Stimulated activated CD8-positive, alpha-beta memory T cell treated with anti-CD3 and anti-CD28 coated beads, Interleukin-7, amount 100 ng/mL, for 4 hours (primary cell): ENCODE measurements at places on chromosomes 6 and 20.

DNA sequence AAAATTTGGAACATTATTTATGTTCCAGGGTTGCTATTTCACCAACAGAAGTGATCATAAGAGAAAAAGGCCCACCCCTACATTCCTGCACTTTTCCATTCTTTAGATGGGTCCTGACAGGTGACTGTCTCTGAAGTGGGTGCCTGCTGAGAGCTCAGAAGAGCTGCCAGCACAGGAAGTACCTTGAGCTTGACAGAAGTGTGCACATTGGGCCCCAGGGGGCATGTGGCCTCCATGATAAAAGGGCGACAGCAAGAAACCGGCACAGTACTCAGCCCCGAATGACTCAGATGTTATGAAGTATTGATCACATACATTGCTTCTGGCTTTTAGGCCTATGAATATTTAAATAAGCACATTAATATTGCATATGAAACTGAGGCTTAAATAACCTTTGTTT, 150.4 kb downstream of the PCSK2 start:
- no peak for DNase-seq

GRCh38 chr20:47691625-47692024, 93.7 kb downstream of the SULF2 start:
- DNase-seq, result no peak

DNA sequence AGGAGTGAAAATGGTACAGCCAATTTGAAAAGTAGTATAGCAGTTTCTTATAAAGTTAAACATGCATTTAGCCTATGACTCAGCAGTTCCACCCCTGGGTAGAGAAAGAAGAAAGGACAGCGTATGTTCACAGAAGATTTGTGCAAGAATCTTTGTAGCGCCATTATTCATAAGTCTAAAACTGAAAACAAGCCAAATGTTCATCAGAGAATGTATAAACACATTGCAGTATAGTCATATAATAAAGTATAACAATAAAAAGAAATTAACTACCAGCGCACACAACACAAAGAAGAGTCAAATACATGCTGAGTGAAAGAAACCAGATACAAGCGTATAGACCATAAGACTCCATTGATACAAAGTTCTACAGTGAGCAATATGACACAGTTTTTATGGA, 294.0 kb downstream of the SAMD5 start:
- no peak for DNase-seq

DNA sequence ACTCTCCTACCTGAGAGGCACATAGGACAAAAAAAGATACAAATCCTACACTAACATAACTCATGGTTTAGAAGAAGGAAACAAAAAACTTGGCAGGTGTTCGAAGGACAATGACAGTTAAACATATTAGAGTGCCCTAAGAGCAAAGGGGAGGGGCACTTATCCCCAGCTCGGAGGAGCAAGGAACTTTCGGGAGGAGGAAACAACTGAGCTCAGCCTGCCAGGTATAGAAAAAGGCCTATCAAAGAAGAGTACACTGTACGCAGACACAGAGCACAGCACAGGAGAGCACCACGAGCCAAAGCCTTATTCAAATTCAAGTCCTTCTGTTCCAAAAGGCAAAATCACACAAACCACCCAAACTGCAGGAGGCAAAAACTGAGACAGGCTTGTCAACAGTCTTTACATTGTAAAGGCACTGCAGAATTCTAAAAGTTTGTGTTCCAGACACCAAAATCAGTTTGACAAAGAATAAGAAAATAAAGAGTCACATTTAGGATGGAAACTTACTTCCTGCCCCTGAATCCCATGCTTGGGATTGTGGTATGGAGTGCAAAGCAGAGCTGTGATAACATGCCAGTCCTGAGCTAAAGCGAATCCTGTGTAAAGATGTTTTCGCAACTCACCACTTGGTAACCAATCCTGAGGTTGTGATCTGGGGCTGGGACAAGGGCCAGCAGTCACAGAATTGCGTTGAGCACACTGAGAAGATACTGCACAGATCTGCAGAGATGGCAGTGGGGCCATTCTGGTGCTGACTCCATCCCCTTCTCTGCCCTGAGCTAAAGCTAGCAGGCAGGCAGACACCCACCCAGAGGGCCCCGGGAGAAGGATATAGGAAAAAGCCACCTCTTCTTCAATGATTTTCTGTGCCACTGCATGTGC, 108.6 kb downstream of the CHD6 start:
- no peak for DNase-seq

GRCh38 chr6:106939208-106939607, 35.3 kb downstream of the CD24 start:
- DNase-seq, result no peak

GRCh38 chr6:148016013-148016412, 326.6 kb upstream of the SASH1 start:
- no peak for DNase-seq

GRCh38 chr6:142184307-142184706, 37.2 kb downstream of the VTA1 start:
- DNase-seq, result no peak

- no peak for DNase-seq
Observed at GRCh38 chr6:128886706-128887105, 3.8 kb downstream of the LAMA2 start.

- no peak for DNase-seq
Observed at GRCh38 chr6:147549531-147549930, 41.0 kb downstream of the SAMD5 start.

DNA sequence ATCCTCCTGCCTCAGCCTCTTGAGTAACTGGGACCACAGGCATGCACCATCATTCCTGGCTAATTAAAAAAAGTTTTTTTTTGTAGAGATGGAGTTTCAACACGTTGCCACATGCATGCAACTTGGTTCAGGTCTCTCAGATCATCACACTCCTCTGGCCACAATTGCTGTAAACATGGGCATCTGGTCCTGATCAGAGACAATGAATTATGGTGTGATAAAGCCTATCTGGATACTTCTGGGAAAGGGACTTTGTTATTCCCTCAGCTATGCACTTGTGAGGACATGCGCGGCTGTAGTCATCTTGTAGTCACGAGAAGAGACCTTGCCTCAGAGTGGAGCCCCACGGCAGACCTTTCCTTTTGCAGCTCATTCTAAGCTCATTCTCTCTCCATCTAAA, 210.9 kb upstream of the ZFP64 start:
- no peak for DNase-seq

- no peak for DNase-seq
Observed at GRCh38 chr20:50515471-50516106, 5.4 kb downstream of the PTPN1 start.

DNA sequence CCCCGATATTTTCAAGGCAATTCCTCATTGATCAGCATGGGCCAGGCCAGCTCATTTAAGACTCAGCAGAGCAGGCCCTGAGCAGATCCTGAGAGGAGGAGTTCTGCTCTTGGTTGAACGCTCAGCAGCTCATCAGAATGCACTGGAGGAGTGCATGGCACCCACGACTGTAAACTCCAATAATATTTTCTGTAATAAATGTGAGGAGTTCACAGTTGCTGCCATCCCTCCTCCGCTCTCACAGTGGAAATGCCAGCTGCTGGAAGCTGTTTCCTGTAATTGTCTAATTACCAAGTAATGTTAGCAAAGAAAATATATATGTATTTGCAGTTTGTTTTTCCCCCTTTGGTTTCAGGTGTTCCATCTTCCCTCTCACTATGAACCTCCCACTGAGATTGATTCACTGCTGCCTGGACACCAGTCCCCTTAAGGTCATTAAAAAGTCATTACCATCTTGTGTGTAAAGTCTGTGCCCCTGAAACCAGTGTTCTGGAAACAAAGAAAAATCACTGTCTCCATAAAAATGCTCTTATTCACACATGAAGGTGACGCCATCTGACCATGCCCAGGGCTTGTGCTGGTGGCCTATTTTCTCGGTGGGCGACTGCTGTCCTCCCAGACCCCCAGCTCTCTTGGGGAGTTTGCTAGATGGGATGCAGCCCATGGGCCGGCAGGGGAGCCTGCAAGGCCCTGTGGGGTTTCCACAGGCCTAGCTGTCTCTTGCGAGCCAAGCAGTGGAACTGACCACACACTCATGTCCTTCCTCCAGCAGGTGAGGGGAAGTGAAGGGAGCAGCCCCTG, 374.2 kb downstream of the ZFAND3 start:
- no peak for DNase-seq
